Mesothelial cell of epicardium (in vitro differentiated cells): ENCODE measurements at places on chromosomes 5 and 9.

GRCh38 chr9:95425910-95426551 is 90.7 kb downstream of the PTCH1 start:
- H3K36me3 ChIP-seq: peaks cover 21% of the 10 kb centered on the region
- H3K27ac ChIP-seq: peak overlapping the region; percentile 95
- peaks cover 10% of the 10 kb centered on the region for H3K4me1 ChIP-seq
- H3K4me3 ChIP-seq: peak overlapping the region; percentile 76
- no peak for DNase-seq

DNA sequence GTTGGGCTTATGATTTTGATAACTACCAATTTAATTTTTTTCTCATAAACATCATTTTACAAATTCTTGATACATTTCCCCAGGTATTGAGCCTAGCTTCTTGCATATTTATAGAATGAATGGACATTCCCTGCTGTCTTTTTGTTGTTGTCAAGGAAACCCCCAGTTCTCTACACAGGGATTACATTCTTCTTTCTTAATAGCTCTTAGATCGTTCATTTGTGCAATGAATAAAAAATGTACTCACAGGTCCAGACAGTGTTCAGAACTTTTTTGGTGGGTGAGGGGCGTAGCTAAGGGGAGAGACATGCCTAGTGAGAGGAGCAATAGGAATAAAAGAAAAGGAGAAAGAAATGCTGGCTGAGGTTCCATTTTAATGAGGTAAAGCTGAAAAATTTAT is 58.6 kb downstream of the VCAN start:
- peak overlapping the region; percentile 19 for H3K27ac ChIP-seq
- peaks cover 8% of the 10 kb centered on the region for H3K36me3 ChIP-seq
- no peak for DNase-seq
- no peaks in the 10 kb centered on the region for H3K27me3 ChIP-seq

DNA sequence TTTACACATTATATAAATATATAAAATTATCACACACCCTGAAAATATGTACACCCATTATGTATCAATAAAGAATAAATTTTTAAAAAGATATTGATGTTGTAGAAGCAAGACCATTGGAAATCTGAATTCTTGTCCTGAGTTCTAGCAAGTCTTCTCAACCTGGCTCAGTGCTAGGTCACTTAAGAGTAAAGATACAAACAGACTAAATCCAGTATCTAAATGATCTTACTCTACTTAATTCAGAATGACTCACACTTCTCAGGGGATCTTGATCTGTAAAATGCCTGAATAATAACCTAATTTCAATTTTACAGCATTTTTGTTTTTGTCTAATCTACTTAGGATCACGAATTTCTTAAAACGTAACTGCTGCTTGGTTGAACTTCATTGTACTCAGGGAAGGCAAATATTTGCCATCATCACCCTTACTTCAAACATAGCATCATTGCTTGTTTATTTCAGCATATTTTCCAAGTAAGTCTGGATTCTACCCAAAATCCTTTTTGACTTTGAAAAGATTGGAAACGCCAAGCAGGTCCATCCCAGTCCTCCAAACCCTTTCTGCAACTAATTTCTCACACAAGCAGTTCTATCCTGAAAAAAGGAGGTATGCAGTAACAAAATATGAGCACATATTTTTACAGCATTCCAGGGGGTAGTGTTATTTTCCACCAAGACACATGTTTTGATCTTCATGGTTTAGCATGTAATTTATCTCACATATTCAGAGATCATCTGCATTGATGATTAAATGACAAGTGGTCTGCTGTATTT is 582.6 kb downstream of the PSAT1 start:
- no peak for DNase-seq
- no peak overlapping the region for H3K4me3 ChIP-seq
- H3K27me3 ChIP-seq: peaks cover 2% of the 10 kb centered on the region
- H3K36me3 ChIP-seq: no peaks in the 10 kb centered on the region
- H3K4me1 ChIP-seq: no peaks in the 10 kb centered on the region

- H3K4me1 ChIP-seq: no peaks in the 10 kb centered on the region
- H3K4me3 ChIP-seq: no peak overlapping the region
- H3K27ac ChIP-seq: no peak overlapping the region
- no peaks in the 10 kb centered on the region for H3K27me3 ChIP-seq
- no peak for DNase-seq
Measured at GRCh38 chr5:131386779-131387178, 122.9 kb downstream of the CDC42SE2 start.

- peak overlapping the region; percentile 71 for H3K4me3 ChIP-seq
- H3K4me1 ChIP-seq: peaks cover 10% of the 10 kb centered on the region
Measured at GRCh38 chr5:176810687-176811501, 535 bp downstream of the UNC5A start.

GRCh38 chr5:88548136-88548805 is 279.6 kb upstream of the TMEM161B start:
- no peak overlapping the region for H3K4me3 ChIP-seq
- H3K36me3 ChIP-seq: no peaks in the 10 kb centered on the region
- no peaks in the 10 kb centered on the region for H3K4me1 ChIP-seq
- no peaks in the 10 kb centered on the region for H3K27me3 ChIP-seq
- DNase-seq: no peak

DNA sequence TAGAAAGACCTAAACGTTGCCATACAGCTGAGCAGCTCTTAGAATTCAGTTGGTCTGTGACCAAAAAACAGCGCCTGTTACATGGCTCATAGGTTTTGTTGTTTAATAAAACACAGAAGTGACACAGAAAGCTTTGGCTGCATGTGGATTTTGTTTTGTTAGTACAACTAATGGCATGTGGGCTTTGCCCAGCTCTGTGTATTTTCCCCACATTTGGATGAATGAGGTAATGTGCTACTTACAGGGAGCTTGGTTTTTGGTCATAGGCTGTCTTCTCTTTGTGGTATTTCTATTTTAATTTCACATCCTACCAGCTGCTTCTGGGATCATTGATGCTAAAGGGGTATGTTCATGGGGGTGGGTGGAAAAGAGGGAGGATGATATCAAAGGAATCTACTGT is 37.0 kb upstream of the POU4F3 start:
- no peak for DNase-seq
- H3K27me3 ChIP-seq: peaks cover 68% of the 10 kb centered on the region
- H3K27ac ChIP-seq: no peak overlapping the region
- H3K36me3 ChIP-seq: no peaks in the 10 kb centered on the region
- H3K4me3 ChIP-seq: no peak overlapping the region
- H3K4me1 ChIP-seq: no peaks in the 10 kb centered on the region

- no peaks in the 10 kb centered on the region for H3K36me3 ChIP-seq
- H3K27me3 ChIP-seq: peaks cover 2% of the 10 kb centered on the region
- peak overlapping the region; percentile 77 for H3K27ac ChIP-seq
- H3K4me1 ChIP-seq: peaks cover 16% of the 10 kb centered on the region
- peak overlapping the region; percentile 2 for H3K4me3 ChIP-seq
Measured at GRCh38 chr5:109533751-109534272, 124.0 kb upstream of the PJA2 start.

DNA sequence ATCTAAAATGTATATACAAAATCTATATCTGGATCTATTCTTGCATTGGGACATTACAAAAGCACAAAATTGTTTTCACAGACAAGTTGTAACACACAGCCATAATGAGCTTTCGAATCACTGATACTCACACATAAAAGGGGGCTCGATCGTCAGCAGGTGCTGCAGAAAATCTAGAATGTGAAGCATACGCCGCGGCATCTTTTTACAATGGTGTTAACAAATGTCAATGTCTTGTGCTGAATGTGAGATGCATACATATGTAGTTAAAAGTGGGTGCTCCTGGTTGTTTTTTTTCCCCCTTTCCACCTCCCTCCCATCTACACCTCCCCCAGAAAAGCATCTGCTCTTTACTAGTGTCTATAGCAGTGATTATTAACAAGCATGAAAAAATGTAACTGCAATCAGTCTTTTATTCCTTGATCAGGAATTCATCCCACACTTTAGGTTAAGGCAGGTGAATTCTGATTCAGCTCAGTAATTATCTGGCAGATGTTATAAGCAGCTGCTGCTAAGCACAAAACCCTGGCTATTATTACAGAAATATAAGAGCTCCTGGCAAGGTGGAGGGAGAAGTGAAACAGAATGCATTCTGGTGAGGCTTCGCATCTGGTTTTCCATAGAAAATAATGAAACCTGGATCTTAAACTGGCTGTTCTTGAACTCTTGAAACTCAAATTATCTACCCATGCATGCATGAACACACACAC is 114.1 kb downstream of the MPDZ start:
- peaks cover 42% of the 10 kb centered on the region for H3K36me3 ChIP-seq
- H3K27me3 ChIP-seq: no peaks in the 10 kb centered on the region
- peaks cover 22% of the 10 kb centered on the region for H3K4me1 ChIP-seq
- H3K4me3 ChIP-seq: no peak overlapping the region
- no peak for DNase-seq
- peak overlapping the region; percentile 39 for H3K27ac ChIP-seq

- DNase-seq: no peak
- no peak overlapping the region for H3K27ac ChIP-seq
- no peaks in the 10 kb centered on the region for H3K27me3 ChIP-seq
- H3K36me3 ChIP-seq: no peaks in the 10 kb centered on the region
- peaks cover 7% of the 10 kb centered on the region for H3K4me1 ChIP-seq
Measured at GRCh38 chr9:73269430-73270101, 117.9 kb downstream of the ANXA1 start.

DNA sequence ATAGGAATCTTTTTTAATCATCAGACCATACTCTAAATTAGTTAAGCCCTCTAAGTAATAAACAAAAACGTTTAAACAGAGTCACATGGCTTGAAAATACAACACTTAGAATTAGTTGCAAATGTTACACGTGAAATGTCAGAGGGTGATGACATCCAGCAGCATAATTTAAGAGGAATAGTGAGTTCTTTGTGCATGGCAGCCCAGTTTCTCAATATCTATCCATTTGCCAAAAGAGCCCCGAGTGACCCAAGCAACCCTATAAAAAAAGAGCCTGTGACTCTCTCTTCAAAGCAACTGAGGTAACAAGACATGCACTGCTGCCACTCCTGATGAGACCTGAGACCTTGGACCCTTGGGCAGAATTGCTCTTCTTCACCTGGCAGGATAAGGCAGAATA is 96.9 kb upstream of the RASA1 start:
- no peaks in the 10 kb centered on the region for H3K27me3 ChIP-seq
- DNase-seq: no peak
- no peak overlapping the region for H3K27ac ChIP-seq
- no peaks in the 10 kb centered on the region for H3K36me3 ChIP-seq

- H3K27me3 ChIP-seq: no peaks in the 10 kb centered on the region
- H3K27ac ChIP-seq: no peak overlapping the region
- DNase-seq: no peak
- H3K36me3 ChIP-seq: no peaks in the 10 kb centered on the region
- H3K4me1 ChIP-seq: no peaks in the 10 kb centered on the region
- no peak overlapping the region for H3K4me3 ChIP-seq
Measured at GRCh38 chr5:99929067-99929805, 605.9 kb upstream of the FAM174A start.

DNA sequence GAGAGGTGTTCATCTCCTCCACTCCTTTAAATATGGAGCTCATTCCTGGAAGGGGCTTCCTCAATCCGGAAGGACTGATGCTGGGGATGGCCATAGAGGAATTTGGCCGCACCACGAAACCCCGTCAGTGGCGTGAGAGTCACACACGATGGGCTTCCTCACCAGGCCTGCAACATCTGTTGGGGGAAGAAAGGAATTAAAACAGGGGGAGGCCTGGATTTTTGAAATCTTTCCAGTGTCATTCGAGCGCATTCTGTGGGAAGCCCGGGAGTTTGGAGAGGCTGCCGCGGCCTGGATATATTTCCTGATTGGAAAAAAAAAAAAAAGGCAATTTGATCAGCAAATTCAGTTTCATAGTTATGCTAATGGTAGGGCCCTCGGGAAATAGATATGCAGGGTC is 76.3 kb upstream of the ORM1 start:
- no peaks in the 10 kb centered on the region for H3K27me3 ChIP-seq
- DNase-seq: no peak
- H3K4me1 ChIP-seq: no peaks in the 10 kb centered on the region
- H3K4me3 ChIP-seq: no peak overlapping the region
- no peak overlapping the region for H3K27ac ChIP-seq

DNA sequence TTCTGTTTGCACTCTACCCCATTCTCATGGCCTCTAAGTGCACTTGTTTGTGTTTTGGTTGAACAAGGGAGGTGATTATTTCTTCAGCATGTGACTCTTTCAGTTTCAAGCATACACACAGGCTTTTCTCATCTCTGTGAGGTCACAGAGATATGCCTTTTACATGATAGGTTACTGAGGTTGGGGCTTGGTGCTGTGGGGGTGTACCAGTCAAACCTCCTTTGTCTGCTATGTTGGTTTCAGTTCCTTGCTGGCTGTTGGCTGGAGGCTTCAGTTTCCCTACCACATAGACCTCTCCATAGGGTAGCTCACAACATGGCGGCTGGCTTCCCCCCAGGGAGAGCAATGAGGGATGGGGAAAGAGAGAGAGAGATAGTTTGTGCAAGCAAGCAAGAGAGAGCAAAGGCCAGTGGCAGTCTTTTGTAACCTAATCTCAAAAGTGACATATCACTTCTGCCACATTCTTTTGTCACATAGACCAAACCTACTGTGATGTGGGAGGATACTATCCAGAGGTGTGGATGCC is 96.7 kb upstream of the SEMA6A start:
- H3K4me3 ChIP-seq: no peak overlapping the region
- peaks cover 12% of the 10 kb centered on the region for H3K4me1 ChIP-seq
- no peak for DNase-seq
- no peaks in the 10 kb centered on the region for H3K27me3 ChIP-seq
- no peak overlapping the region for H3K27ac ChIP-seq

- H3K27me3 ChIP-seq: peaks cover 25% of the 10 kb centered on the region
- H3K4me3 ChIP-seq: no peak overlapping the region
- H3K4me1 ChIP-seq: peaks cover 6% of the 10 kb centered on the region
- H3K27ac ChIP-seq: no peak overlapping the region
Measured at GRCh38 chr5:73321757-73322436, 126.7 kb downstream of the FOXD1 start.

GRCh38 chr9:108045851-108046250 is 556.3 kb upstream of the KLF4 start:
- no peak overlapping the region for H3K4me3 ChIP-seq
- no peak overlapping the region for H3K27ac ChIP-seq
- DNase-seq: no peak
- peaks cover 9% of the 10 kb centered on the region for H3K4me1 ChIP-seq
- H3K27me3 ChIP-seq: no peaks in the 10 kb centered on the region

DNA sequence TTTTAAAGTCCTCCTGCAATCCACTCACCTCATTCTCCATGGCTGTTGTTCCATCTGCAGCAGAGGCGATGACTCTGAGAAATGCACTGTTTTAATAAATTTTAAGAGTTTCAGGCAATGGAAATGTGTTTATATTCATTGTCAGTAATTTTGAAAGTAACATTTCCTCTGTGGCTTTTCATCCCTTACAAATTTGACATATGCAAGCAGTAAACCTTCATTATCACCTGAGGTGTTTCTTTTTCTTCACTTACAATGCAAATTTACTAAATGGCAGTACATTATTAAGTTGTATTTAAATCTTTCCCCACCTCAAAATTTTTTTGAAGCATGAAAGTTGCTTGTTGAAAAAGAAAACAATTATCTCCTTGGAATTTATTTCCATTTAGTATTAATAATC is 136.9 kb downstream of the DIRAS2 start:
- no peaks in the 10 kb centered on the region for H3K36me3 ChIP-seq
- H3K4me3 ChIP-seq: no peak overlapping the region
- no peak for DNase-seq
- no peaks in the 10 kb centered on the region for H3K27me3 ChIP-seq
- H3K4me1 ChIP-seq: peaks cover 3% of the 10 kb centered on the region
- H3K27ac ChIP-seq: no peak overlapping the region

- H3K36me3 ChIP-seq: peaks cover 3% of the 10 kb centered on the region
Measured at GRCh38 chr5:113358696-113359095, 76.1 kb downstream of the TSSK1B start.
